ENCODE measurements at places on chromosomes 13 and 19.

DNA sequence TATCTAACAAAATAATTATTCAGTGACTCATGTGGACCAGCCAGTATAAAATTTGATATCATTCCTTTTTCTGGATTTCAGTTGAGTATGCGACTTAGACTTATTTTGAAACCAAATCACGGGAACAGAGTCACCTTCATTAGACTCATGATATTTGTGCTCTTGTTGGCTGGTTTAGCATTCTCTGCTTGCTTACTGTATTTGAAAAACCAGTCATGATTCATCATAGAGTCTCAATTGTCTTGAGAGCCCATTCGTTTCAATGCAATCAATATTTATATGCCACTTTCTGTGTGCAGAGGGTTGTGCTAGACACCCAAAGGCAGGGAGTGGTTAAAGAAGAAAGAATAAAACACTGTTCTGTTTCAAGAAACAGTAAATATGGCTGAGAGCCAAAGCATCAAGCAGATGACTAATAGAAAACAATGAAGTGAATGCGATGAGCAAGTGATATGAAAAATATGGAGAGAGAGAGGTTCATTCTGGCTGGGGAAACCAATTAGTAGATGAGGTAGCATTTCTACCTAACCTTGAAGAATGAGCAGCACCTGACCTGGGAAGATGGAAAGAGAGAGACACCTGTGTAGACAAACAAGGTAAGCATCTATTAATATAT is 99.6 kb upstream of the MBNL2 start:
- DNase-seq: no peak

DNA sequence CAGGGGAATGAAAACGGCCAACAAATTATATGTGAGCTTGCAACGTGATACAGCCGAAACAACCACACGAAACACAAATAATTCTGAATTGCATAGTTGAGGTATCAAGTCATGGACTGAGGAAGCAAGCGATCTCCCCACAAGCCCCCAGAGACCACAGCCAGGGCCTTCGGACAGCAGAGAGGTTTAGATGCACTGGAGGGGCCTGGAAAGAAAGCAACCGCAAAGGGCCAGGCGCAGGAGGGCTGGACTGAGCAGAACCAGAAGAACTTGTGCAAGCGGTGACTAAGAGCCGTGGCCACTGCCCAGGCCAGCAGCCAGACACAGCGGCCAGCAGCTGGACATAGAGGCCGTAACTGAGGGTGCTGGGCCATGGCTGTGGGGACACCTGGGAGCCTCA is 131.4 kb downstream of the TNFRSF19 start:
- DNase-seq: no peak

GRCh38 chr13:48591889-48592687 is 59.2 kb upstream of the RCBTB2 start:
- DNase-seq: no peak

DNA sequence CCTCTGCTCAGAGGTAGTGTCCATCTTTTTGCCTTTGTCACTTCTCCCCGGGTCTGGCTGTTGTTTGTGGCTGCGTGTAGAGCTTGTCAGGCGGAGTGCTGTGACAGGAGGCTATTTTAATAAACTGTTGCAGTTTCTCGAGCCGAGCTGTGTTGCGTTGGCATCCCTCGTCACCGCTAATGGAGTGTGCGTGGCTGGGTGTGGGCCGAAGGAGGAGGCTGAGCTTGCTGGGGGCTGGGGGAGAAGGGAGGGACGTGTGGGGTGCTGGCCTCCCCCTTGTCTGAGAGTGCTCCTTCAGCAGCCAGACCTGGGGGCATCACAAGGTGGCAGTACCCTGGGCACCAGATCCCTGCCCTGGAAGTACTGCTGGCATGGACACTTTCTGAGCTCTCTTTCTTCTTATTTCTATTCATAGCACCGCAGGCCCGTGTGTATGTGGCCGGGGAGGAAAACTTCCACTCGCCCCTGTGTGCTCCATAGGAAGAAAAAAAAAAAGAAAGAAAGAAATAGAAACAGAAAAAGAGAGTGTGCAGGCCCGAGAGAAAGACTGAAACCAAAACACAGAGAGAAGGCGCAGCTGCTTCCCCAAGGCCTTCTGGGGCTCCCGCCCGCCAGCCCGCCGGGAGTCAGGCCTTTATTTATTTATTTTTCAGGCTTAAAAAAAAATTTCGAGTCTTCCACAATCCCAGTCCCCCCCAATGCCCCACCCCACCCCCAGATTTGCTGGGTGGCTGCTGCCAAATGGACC is 27.0 kb downstream of the NFIX start:
- DNase-seq: no peak

DNA sequence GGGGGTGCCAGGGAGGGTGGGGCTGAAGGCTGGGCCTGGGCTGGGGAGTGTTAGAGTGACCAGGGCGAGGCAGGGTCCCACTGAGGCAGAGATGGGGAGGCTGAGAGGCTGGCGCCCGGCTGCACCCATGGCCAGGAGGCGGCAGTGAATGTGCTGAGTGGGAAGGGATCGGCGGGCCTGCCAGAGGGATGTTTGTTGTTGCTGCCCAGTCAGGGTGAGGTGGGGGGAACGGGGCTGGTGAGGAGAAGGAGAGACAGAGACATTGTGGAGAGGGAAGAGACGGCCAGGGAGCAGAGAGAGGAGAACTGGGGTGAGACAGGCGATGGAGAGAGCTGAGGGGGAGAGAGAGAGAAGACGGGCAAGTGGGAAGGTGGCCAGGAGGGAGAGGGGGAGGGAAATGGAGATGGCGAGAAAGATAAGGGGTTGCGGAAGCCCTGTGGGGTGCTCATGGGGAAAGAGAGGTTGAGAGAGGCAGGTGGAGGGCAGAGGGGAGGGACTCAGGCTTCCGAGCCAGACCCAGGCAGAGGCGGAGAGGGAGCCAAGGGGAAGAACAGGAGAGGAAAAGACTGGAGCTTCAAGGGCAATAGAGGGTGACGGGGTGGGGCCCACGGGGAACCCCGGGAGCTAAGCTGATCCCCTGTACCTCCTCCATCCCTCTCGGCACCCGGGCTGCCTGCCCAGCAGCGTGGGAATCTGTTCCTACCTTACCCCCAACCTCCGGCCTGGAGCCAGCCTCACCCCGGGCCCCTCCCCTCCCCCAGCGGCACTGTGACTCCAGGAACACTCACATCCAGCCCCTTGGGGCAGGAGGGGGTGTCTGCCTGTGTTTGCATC is 690 bp upstream of the B3GNT8 start:
- peak; percentile 45 for DNase-seq

DNA sequence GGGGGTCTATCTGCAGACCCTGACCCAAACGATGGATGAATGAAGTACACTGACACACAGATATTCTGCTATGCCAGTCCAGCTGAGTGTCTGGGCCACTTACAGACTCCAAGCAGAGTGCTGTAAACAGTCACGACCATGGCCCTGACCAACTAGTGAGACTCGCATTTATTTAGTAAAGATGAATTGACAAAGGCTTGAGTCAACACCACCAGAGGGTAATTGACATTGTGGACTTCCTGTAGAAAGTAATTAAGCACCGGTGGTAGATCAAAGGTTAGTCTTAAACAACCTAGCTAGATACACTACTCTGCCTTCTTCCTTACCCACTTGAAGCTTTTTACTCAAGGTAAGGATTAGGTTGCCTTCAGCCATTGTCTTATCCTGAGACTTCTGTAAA is 63.4 kb upstream of the KPNA3 start:
- no peak for DNase-seq

DNA sequence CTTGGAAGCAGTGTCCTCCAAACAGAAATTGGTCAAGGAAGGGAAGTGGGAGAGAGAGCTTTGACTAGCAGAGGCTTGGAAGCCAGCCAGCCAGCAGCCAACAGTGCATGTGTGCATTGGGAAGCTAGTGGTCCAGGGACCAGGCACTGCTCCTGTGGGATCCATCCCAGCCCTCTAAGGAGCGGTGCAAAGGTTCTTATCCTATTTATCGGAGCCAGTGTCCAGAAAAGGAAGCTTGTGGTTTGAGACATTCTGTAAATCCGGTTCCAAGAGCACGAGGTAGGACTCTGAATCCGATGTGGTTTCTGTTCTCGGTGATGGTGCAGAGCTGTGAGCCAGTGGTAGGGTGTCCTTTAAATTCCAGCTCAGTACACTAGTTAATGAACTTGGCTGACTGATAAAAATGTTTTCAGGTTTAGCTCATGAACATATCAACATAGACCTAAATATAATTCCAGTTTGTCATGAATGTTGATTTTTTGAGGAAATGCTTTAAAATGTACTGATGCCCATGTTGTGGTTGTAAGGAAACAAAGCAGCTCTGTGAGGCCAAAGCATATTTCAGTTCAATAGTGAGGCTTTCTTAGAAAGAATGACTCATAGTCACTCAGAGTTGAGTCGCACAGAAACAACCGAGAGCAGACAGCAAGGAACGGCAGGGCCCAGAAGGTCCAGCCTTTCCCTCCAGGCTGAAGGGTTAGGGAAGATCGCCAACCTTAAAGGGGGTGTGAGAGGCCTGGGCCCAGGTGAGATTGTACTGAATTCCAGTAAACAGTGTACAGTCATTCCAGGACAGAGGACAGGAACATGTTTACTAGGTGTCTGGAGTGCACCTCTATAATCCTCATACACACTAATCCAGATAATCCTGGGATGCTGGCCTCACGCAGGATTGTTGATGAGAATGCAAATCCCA is 21.5 kb upstream of the GARRE1 start:
- DNase-seq: peak; percentile 47

DNA sequence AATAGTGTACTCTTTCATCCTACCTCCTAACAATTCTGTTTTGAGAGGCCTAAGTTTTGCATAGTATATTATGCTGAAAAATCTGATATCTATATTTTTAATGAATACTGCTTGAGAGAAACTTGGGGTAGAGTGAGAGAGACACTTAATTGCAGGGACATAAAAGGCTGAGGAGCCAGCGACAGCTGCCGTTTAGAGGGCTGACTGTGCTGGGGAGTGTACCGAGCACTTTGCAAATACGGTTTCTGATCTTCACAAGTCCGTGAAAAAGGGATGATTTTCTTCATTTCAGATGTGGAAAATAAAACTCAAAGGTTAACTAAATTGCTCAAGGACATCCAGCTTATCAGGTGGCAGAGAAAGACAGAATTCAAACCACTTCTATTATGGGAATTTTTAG is 97.4 kb downstream of the CAB39L start:
- no peak for DNase-seq

- peak; percentile 6 for DNase-seq
These were observed 117.4 kb downstream of the ESD start for GRCh38 chr13:46679369-46680120.

- no peak for DNase-seq
These were observed 97.2 kb upstream of the IPO5 start for GRCh38 chr13:97856304-97856675.

- no peak for DNase-seq
These were observed 39.8 kb upstream of the IGFL4 start for GRCh38 chr19:46080561-46080960.

DNA sequence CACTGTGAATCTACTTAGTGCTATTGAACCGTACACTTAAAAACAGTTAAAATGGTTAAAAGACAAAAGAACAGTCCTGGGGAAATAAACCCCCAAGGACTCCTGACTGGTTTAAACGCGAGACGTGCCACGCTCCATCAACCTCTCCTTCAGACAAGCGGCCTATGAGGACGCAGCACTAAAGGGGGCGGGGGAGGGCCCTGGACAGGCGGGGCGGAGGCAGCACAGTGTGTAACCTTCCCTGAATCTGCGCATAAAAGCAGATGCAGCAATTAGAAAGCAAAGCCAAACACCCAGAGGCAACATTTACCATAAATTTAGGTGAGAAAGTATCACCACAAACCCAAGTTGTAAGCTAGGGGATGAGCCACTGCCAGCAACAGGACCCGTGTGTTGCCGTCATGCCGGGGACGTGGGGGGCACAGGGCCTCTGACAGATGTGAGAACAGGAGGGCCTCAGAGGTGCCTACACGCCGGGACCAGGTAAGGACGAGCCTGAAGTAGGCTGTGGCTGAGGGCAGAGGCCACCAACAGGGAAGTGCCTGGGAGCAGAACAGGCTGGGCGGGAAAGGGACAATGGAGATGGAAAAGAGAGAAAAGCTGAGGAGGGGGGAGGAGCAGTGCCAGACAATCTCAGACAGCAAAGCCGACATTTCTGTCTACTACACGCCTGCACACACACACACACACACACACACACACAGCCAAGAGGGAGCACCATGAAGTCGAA is 15.3 kb upstream of the ADPRHL1 start:
- DNase-seq: no peak

GRCh38 chr13:33318744-33319143 is 33.2 kb upstream of the STARD13 start:
- no peak for DNase-seq

GRCh38 chr19:1355568-1356507 is 27.9 kb upstream of the NDUFS7 start:
- DNase-seq: peak; percentile 36

- peak; percentile 44 for DNase-seq
These were observed at the start of gene CALM3 for GRCh38 chr19:46601318-46602224. Gene CALM3 (plus strand): TSS chr19:46601330. CDS start chr19:46601435, 105 bp downstream.

DNA sequence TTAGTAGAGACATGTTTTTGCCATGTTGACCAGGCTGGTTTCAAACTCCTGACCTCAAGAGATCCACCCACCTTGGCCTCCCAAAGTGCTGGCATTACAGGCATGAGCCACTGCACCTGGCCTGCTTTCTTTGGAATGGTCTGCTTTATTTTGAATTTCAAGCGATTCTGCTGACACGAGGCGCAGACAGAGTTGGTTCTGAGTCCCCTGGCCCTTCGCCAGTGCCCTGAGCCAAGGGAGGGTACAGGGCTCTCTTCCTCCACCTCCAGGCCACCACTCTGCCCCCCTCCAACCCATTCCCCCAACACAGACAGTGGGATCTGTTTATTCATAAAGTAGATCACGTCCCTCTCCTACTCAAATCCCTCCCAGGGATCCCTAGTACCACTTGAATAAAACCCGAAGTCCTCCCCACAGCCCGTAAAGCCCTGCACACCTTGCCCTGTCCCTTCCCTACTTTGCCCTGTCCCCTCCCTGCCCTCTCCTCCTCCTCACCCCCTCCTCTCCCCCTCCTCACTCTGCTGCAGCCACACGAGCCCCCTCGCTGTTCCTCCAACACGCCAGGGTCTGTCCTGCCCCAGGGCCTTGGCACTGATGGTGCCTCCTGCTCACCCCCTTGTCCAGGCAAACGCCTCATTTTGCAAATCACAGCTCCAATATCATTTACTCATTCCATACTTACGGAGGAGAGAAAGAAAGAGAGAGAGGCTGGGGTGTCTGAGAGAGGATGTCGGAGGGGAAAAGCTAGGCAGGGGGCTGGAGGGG is 22.4 kb downstream of the ZNRF4 start:
- DNase-seq: no peak

- no peak for DNase-seq
These were observed 392 bp upstream of the ARHGAP33 start for GRCh38 chr19:35775046-35775297.

DNA sequence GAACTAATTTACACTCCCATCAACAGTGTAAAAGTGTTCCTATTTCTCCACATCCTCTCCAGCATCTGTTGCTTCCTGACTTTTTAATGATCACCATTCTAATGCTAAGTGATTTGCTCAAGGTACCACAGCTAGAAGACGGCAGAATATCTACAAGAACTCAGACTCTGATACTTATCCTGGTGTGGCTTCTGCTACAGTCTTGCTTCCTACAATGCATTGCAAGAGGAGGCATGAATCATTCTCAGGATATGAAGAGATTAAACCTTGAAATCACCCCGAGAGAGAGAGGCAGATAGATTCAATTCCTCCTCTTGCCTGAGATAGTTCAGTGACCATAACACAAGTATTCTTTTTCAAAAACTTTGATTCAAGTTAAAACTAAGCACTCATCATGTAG is 306.4 kb downstream of the TBC1D4 start:
- no peak for DNase-seq
